Vagina (tissue), 2 donors: ENCODE measurements at places on chromosomes 1 and 21. TPM values are rescaled to one million over a fixed set of nuclear protein-coding genes. Genes with fewer than 3 reads are reported as not detected.

DNA sequence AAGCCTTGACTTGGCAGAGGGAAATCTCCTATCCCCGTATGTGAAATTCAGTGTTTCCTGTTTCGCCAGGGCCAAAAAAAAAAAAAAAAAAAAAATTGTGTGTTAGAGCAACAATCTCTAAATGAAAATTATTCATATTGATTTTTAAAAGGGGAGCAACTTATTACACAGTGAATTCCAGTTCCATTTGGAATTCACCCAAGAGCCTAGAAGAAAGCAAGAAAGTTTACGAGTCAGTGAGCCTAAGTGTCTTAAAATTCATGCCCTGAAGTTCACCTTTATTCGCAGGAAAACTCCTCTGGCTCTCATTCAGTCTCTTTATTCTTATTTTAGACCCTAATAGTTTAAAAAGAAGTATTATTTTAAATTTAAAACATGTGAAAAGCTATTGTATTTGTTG is 42.1 kb upstream of the HUNK start:
- H3K4me1 ChIP-seq, result no peaks in the 10 kb centered on the region
- H3K27me3 ChIP-seq, result no peaks in the 10 kb centered on the region
- no peak overlapping the region for H3K4me3 ChIP-seq
- H3K36me3 ChIP-seq, result no peaks in the 10 kb centered on the region

Gene REN
- total RNA-seq, result not detected

Gene OR2L5
- not detected for total RNA-seq

Gene MAP3K6
- total RNA-seq, result 149 TPM

Gene CELA3B
- total RNA-seq, result not detected
